Left lung (tissue), 14 donors: ENCODE measurements at places on chromosomes 1 and 21. TPM values are rescaled to one million over a fixed set of nuclear protein-coding genes. Genes with fewer than 3 reads are reported as not detected.

NADK gene
- total RNA-seq: 126 TPM

PCBP3 gene
- total RNA-seq: 4.0 TPM

UMODL1 gene
- not detected for total RNA-seq

GRCh38 chr1:201361652-201362504 is 15.6 kb downstream of the TNNT2 start:
- no peaks in the 10 kb centered on the region for H3K36me3 ChIP-seq
- no peaks in the 10 kb centered on the region for H3K27me3 ChIP-seq
- H3K27ac ChIP-seq: no peak overlapping the region

- no peaks in the 10 kb centered on the region for H3K27me3 ChIP-seq
- H3K4me1 ChIP-seq: peaks cover 12% of the 10 kb centered on the region
- DNase-seq: no peak
- H3K36me3 ChIP-seq: no peaks in the 10 kb centered on the region
- H3K4me3 ChIP-seq: no peak overlapping the region
These were observed 117.8 kb upstream of the SLC25A33 start for GRCh38 chr1:9421533-9421873.

DNA sequence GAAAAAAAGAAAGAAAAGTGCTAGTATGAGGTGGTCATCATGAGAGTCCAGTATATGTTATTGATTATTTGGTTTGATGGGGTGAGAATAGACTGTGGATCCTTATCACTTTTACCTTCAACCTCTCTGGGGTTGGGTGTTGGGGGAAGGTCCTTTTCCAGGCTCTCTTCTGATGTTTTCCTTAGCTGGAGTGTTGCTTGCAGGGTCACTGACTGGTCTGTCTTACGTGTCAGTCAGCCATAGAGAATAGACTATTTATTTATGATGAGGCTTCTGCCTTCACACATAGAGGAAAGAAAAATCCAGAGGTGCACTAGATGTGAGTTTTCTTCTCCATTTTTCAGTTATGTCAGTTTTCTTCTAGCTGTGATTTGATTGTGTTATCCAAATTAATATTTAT is 36.5 kb downstream of the MAP3K21 start:
- H3K4me1 ChIP-seq: no peaks in the 10 kb centered on the region
- H3K36me3 ChIP-seq: no peaks in the 10 kb centered on the region
- no peak overlapping the region for H3K27ac ChIP-seq
- H3K27me3 ChIP-seq: no peaks in the 10 kb centered on the region
- H3K4me3 ChIP-seq: no peak overlapping the region
